ENCODE measurements at places on chromosomes 12 and 14.

- peak; percentile 24 for DNase-seq
Measured at GRCh38 chr14:33839193-33840076, 111.4 kb downstream of the EGLN3 start.

GRCh38 chr14:95362138-95362494, 42.4 kb upstream of the CLMN start:
- no peak for DNase-seq

DNA sequence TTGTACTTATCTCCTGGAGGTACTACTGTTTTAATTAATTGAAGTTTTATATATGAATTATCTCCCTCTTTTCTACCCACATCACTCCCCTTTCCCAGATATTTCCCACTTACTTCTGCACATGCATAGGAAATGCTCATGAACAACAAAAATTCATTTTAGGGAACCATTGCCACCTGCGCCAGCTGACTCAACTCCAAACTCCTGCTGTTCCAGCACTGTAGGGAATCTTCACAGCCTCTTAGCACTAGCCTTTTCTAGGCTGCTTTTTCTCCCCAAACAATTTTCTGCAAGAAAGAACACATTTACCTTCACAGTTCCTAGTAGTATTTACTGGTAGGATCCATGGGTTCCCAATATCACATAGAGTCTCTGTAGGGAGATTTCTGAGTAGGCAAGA, 268.4 kb downstream of the LRFN5 start:
- DNase-seq: no peak

- no peak for DNase-seq
Measured at GRCh38 chr12:54298904-54299303, 1.9 kb downstream of the NFE2 start.

GRCh38 chr12:101746196-101746595, 6.9 kb upstream of the SYCP3 start:
- no peak for DNase-seq

GRCh38 chr12:120224304-120225199, 23.6 kb upstream of the RPLP0 start:
- DNase-seq: peak; percentile 45

DNA sequence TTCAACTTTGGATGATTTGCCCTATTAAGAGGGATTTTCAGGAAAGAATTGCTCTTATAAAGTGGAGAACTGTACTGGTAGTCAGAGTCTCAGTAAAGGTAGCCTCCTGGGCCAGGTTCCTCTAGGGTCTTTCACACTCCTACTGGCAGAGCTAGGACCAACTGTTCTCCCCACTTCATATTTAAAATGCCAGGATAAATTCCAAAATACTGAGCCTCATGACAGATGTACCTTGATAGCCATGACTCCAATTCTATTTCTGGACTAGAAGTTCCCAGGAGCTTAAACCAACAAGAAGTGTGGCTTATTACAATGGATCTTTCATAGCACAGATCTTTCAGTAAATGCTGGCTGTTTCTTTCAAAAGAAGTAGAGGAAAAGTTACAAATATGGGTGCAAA, 126.5 kb downstream of the C12orf75 start:
- no peak for DNase-seq

DNA sequence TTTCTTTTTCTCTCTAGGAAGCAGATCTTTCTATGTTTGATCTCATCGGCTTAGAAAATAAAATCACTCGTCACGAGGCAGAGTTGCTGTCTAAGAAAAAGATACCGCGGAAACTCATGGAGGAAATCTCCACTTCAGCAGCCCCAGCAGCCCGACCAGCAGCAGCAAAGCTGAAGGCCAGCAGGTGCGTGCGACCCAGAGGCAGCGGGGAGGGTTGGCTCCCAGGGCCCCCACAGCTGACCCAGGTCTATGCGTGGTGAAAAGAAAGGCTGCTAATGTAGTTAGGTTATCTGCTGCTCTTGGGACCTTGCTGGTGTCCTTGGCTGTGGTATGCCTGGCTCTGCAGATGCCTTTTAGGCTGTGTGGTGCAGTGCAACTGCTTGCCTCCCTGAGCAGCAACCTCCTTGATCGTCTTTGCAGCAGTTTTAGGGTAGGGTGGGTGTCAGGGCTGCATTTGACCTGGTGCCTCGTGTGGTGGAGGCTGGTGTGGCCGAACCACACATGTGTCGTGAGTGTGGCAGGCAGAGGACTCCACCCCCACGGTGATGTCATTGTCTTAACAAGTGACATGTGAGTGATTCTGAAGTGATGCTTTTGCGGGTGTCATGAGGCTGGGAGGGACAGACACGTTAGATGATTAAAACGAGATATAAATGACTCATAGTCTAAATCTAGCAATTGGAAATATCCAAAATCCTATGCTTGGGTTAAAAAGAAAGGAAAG, 68.6 kb downstream of the EP400 start:
- no peak for DNase-seq

GRCh38 chr12:91333966-91334365, 151.3 kb upstream of the DCN start:
- no peak for DNase-seq

DNA sequence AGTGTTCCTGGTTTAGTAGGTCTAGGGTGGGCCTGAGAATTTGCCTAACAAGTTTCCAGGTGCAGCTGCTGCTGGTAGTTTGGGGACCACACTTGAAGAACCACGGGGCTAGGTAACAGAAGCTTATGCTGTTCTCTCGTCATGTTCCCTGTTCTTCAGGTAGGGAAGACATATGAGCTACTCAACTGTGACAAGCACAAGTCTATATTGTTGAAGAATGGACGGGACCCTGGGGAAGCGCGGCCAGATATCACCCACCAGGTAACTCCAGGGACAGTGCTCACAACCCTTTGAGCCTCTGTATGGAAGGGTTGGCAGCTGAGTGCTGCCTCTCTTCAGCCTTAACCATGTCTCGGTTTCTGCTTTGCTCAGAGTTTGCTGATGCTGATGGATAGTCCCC, 3.5 kb downstream of the EMG1 start:
- no peak for DNase-seq

GRCh38 chr14:24243336-24243836, 963 bp upstream of the TINF2 start:
- peak; percentile 13 for DNase-seq

- no peak for DNase-seq
Measured at GRCh38 chr12:7130701-7131501, 730 bp downstream of the CLSTN3 start.

GRCh38 chr12:53049571-53050318, at the start of gene TNS2:
TSS of gene TNS2 (plus strand) at chr12:53050065. CDS start at chr12:53050186, 121 bp downstream.
- no peak for DNase-seq

DNA sequence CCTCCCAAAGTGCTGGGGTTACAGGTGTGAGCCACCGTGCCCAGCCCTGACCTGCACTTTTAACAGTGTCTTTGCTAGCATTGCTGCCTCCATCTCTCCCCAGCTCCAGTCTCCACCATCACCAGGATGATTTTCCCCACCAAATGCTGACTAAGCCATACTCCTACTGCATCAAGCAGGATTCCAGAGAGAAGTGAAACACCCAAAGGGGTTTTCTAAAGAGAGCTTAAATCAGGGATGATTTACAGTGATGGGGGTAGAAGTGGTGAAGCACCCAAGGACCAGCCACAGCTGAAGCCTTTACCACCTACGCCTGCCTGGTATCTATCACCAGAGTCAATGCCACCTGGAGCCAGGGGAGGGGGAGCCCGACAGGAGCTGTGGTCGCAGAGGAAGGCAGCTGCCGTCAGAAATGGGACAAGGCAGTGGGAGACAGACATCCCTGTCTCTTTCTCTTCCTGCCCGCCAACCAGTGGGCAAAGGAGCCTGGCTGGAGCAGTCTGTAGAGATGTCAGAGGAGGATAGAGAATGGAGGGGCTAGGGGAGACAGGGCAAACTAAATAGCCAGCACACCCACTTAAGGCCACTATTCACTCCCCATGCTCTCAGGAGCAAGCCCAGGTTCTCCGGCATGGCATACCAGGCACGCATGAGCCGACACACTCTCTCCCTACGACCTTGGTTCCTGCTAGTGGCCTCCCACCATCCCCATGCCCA, 22.4 kb upstream of the CD9 start:
- DNase-seq: no peak

DNA sequence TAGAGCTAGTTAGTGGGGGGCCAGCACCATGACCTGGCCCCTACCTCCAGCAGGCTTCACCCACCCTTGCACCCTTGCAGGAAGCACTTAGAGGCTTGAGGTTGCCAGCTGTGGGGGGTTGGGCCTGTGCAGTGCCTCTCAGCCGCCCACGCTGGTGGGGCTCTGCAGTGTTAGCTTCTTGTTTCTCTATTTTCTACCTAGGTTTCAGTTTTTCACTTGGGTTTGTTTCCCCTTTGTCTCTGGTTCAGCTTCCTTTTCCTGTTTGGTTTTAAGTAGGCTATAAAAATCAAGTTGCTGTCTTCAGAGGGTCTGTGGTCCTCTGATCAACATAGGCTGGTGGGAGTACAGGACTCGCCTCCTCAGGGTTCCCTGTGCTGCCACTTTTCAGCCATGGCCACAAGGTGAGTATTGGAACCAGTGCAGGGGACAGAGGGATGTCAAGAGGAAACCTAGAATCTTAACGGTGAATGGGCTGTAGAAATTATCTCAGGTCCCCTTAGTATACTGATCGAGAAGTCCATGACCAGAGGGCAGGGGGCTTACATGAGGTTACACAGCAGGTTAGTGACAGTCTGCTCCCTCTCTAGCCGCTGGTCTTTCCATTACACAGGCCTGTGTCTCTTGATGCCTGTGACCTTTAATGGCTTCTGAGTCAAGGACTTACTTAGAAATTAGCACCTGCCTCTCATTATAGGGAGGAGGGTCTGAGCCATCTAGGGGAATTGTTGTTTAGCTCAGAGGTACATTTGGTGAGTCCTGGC, at the start of gene EVL:
TSS of gene EVL (plus strand) at position 312 of the 761 bp plus-strand sequence. CDS start at position 391, 79 bp downstream.
- DNase-seq: no peak

- no peak for DNase-seq
Measured at GRCh38 chr12:26580619-26581018, 252.4 kb downstream of the ITPR2 start.

- DNase-seq: no peak
Measured at GRCh38 chr12:55036326-55037115, 16.7 kb downstream of the NEUROD4 start.

DNA sequence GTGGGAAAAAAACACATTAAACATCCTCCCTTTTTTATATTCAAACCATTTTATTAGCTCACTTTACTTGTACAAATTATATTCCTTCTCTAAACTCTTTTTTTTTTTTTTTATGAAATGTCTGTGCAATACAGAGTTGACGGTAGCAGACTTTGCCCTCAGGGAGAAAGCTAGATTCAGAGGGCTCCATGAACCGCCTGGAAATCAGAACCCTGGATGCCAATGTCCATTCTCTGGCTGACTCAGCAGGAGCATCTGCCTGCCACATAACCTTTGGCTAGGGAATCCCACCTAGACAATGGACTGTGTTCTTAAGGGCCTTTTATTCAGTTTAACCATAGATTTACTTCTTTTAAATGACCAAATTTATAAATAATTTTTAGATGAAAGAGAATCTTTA, 467.0 kb downstream of the MDGA2 start:
- DNase-seq: no peak

- DNase-seq: no peak
Measured at GRCh38 chr12:113314121-113314529, 20.8 kb downstream of the SLC8B1 start.

- DNase-seq: no peak
Measured at GRCh38 chr14:24108336-24108874, 6.2 kb upstream of the DCAF11 start.

DNA sequence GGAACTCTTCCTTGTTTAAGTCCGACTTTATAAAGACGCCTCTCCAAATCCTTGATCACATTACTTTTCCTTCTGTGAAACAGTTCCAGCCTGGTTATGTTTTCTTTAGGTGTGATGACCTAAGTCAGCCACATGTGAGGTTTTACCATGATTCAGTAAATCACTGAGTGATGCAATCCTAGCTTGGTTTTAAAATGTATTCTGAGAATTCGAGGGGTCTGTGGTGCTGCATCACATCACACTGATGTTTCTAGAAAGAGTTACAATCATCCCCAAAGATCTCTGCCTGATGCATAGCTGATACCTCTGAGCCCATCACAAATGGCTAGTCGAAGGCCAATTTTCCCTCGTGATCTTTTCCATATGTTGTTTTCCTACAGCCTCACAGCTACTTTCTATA, 152.7 kb downstream of the ANO2 start:
- DNase-seq: no peak

DNA sequence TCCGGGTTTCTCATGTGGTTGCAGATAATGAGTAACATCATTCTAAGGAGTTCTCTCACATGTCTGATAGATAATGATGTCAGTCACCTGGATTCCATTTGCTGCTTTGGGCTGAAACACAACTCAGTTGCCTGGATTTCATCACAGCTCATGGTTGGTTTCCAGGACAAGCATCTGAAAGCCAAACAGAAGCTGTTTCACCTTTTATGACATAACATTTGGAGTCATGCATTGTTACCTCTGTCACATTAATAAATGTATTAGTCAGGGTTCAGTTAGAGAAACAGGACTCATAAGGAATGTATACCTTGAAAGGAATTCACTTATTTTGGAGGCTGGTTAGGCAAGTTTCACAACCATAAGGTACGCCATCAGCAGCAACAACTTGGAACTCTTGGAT, 251.9 kb upstream of the ATXN7L3B start:
- DNase-seq: peak; percentile 72

DNA sequence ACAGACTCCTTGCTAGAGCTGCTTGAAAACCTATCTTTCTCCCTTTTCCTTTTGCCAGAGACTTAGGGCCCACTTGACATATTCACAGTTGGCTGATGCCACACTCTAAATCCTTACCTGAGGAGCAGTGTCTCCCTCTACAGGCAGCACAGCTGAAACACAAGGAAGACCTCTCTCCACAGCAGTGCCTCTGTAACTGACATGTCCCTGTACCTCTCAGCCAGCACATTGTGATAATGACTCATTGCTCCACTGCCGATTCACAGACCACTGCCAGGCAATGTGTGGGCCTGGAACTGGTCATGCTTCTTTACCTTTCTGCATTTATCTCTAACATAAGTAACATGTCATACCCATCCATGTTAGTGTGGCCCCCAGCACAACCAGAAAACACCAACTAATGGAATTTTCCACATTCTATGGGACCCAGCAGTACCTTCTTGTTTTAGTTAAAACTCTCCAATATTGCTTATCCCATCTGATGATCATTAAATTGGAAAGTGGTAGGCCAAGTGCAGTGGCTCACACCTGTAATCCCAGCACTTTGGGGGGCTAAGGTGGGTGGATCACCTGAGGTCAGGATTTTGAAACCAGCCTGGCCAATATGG, 56.5 kb downstream of the GTF2A1 start:
- DNase-seq: peak; percentile 85

Data from mammary epithelial cell (primary cell).